Aorta (tissue), 5 donors: ENCODE measurements at places on chromosomes 16 and 17. TPM values are rescaled to one million over a fixed set of nuclear protein-coding genes. Genes with fewer than 3 reads are reported as not detected.

The ATP5PD gene
- 136 TPM for total RNA-seq

The KCNAB3 gene
- 1.9 TPM for total RNA-seq

The C17orf50 gene
- not detected for total RNA-seq

The KCNG4 gene
- not detected for total RNA-seq

The C1QTNF1 gene
- 157 TPM for total RNA-seq

The TANGO6 gene
- 19.9 TPM for total RNA-seq

The CD300LF gene
- total RNA-seq = 2.2 TPM

The EPN3 gene
- total RNA-seq = not detected

The RCVRN gene
- total RNA-seq = 1.0 TPM

The RRN3 gene
- total RNA-seq = 22.9 TPM

The ELMO3 gene
- 0.97 TPM for total RNA-seq

The SLC25A11 gene
- 29.5 TPM for total RNA-seq

The TAT gene
- not detected for total RNA-seq

The CYTH1 gene
- 66.8 TPM for total RNA-seq

The SMIM22 gene
- not detected for total RNA-seq

The HCRT gene
- not detected for total RNA-seq

GRCh38 chr17:4161192-4161966, 18.4 kb downstream of the CYB5D2 start:
- no peak for DNase-seq

DNA sequence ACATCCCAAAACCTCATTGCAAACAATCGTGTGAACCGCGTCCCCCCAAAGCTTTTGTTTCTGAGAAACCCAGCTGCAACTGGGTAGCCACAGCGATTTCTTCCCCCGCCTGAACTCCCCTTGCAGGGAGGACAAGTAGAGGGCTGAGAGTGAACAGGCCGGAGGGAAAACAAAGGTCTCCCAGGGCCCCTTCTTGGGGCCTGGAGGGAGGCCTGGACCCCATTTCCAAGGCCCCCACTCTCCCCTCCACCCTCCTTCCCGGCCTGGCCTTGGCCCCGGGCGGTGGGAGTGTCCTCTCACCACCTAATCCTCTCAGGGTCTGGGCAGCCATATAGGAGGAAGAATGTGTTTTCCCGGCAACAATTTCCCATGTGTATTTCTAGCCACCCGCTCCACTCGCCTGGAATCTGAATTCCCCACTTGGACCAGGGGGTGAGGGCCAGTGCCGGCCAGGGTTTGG, 2.6 kb downstream of the GLIS2 start:
- no peak for DNase-seq

GRCh38 chr17:38424297-38424972, 3.8 kb upstream of the ARHGAP23 start:
- no peak for DNase-seq

- no peak for DNase-seq
Measured at GRCh38 chr17:49969795-49970389, 902 bp downstream of the DLX4 start.

DNA sequence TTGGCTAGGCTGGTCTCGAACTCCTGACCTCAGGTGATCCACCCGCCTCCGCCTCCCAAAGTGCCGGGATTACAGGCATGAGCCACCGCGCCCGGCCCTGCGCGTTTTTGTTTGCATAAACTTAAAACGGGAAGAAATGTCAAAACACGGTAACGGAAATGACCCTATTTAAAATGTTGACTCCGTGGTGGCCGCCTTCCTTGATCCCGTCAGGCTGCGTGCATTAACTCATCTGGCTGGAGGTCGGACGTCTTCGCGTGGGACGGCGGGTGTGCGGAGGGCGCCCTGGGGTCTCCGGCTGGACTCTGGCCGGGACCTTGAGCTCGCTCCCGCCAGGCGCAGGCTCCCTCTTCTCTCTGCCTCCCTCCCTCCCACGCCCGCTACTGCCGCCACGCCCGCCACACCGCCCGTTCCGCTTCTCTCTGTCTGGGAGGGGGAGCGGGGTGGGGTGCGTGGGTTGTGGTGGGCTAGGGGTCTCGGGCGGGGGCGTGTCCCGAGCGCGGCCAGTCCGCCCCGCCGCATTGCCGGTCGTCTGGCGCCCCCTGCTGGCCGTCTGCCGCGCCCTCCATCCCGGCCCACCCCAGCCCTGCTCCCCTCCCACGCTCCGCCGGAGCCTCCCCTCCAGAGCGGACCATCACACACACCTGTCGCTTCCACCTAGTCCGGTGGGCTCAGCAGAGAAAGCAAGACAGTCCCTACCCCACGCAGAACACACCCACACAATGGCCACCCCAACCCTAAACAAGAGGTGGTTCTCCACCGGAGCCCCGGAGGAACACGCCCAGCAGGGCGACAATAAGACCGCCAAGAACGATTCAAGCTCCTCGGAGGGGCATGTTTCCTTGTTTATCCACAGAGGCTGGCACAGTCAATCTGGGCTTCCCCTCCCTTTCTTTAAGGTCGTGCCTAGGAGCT, 1.2 kb upstream of the CCDC42 start:
- DNase-seq = peak; percentile 89

GRCh38 chr16:84919708-84920107, 91.6 kb downstream of the ZDHHC7 start:
- no peak for DNase-seq

- DNase-seq = no peak
Measured at GRCh38 chr16:86151239-86151851, 252.4 kb downstream of the IRF8 start.

DNA sequence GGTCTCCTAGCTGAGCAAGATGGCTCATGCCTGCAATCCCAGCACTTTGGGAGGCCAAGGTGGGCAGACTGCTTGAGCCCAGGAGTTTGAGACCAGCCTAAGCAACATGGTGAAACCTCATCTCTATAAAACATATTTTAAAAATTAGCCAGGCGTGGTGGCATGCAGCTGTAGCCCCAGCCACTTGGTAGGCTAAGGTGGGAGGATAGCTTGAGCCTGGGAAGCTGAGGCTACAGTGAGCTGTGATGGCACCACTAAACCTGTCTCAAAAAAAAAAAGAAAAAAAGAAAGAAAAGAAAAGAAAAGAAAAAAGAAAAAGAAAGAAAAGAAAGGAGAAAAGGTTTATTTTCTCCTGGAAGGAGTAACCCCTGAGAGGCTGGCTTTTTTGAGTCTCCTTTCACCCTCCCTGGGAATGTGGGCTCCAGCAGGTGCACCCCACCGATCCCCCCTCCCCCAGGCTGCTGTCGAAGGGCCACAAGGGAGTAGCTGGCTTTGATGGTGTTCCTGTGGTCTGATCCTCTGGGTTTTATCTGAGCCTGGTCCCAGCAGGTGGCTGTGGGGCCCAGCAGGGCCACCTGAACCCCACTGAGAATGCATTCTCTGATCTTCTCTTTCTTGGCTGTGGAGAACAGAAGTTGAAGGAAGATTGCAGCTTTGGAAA, 29.9 kb upstream of the TNRC6C start:
- no peak for DNase-seq

GRCh38 chr17:66462010-66462409, 159.6 kb downstream of the PRKCA start:
- DNase-seq = no peak

DNA sequence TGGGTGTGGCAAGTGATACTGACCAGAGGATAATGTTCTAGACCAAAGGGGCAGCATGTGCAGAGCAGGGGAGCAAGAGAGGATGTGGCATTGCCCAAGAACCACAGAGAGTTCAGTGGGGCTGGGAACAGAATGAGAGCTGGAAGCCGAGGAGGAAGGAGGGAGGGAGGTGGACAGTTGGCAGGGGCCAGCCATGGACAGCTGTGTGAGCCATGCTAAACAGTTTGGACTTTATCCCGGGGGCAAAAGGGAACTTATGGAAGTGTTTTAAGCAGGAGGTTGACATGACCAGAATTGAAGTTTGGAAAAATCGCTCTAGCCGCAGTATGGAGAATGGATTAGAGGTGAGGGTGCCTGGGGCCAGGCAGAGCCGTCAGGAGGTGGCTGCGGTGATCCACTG, 29.4 kb upstream of the TMEM132E start:
- no peak for DNase-seq

DNA sequence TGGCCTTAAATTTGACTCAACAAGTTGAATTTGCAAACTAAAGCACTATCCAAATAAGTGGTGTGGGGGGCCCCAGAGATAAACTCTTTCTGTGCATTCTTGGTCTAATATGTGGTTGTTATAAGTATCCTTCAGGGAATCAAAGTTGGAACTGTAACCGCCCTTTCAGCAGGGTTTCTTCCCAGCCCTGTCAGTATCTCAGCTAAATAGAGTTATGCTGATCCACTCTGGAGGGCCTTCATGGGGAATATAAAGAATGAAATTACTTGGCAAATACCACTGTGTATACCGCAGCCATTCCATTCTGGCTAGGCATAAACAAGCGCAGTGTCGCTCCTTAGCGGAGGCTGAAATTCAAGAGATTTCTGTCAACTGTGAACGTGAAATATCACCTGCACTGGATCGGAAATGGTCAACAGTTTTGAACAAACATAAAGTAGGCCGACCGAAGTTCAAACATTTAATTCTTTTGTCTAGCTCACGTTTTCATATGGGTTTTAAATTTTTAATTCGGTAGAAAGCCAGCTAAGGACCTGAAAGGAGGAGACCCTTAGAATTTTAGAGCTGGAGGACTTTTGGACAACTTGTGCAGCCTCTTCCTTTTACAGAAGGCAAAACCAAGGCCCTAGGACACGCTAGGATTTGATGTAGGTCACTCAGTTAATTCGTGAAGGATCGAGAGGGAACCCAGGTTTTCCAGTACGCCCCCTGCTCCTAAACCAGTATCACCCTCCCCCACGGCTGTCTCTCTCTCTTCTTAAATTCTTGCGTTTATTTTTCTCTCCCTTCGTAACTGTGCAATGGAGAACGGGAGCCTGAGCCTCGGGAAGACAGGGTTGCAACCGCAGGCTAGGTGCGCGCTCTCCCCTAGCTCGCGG, 74.7 kb downstream of the CHD9 start:
- no peak for DNase-seq

DNA sequence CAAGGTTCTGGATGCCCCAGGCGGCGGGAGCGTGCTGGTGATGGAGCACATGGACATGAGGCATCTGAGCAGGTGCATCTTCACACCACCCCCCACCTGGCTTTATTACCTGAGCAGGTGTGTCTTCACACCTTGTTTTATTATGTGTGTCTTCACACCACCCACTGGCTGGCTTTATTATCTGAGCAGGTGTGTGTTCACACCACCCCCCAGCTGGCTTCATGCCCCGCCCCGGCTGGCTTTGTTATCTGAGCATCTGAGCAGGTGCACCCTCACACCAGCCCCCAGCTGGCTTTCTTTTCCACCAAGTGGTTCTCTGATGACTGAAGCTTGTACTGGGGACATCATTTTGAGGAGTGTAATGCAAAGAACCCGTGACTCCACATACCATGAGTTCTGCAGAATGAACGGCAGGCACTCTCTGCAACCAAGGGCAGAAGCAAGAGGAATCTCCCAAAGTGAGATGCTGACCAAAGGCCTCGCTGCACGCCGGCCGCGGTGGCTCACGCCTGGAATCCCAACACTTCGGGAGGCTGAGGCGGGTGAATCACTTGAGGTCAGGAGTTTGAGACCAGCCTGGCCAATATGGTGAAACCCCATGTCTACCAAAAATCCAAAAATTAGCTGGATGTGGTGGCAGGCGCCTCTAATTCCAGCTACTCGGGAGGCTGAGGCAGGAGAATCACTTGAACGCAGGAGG, 2.6 kb downstream of the FN3KRP start:
- no peak for DNase-seq

DNA sequence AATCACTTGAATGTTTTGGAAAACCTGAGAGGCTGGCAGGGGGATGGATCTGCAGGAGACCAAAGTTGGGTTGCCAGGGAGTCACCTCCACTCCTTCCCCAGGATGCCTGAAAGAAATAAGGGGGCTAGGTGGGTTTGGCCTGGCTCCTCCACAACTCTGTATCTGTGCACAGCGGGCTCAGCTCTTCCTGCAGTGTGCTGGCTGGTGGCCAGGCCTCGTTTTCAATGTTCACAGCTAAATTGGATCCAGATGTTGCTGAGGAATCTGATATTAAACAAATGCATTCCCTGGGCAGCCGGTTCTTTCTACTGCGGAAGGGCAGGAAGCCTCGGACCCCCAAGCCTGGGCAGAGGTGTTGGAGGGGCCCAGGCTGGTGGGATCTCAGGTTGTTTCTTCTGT, 106.2 kb downstream of the N4BP1 start:
- peak; percentile 68 for DNase-seq

- no peak for DNase-seq
Measured at GRCh38 chr16:5488581-5488980, 391.0 kb upstream of the EEF2KMT start.

GRCh38 chr16:74309789-74310781, 13.5 kb downstream of the PSMD7 start:
- DNase-seq = no peak

GRCh38 chr16:85641776-85642176, 28.7 kb downstream of the GSE1 start:
- no peak for DNase-seq

GRCh38 chr17:74442291-74442669, 10.4 kb downstream of the GPRC5C start:
- no peak for DNase-seq

GRCh38 chr16:81921085-81921814, 90.0 kb downstream of the SDR42E1 start:
- DNase-seq = no peak
